ENCODE measurements at places on chromosomes 7 and 10. TPM values are rescaled to one million over a fixed set of nuclear protein-coding genes. Genes with fewer than 3 reads are reported as not detected.
A peak's percentile ranks its signal among the peaks of the same experiment; 100 is the strongest.

The ANLN gene
- 0.73 TPM for total RNA-seq

The CNPY1 gene
- not detected for total RNA-seq

The PLAC9 gene
- 7.4 TPM for total RNA-seq

The ADAM22 gene
- total RNA-seq, result 0.12 TPM

The STARD3NL gene
- total RNA-seq, result 18.1 TPM

The CCDC126 gene
- total RNA-seq, result 23.1 TPM

The ZNF33A gene
- total RNA-seq, result 17.5 TPM

- no peak overlapping the region for H3K27ac ChIP-seq
- no peak overlapping the region for H3K4me3 ChIP-seq
- no peaks in the 10 kb centered on the region for H3K27me3 ChIP-seq
- no peaks in the 10 kb centered on the region for H3K36me3 ChIP-seq
- no peaks in the 10 kb centered on the region for H3K4me1 ChIP-seq
- no peak for DNase-seq
These were observed 48.9 kb downstream of the LRGUK start for GRCh38 chr7:134176037-134176350.

DNA sequence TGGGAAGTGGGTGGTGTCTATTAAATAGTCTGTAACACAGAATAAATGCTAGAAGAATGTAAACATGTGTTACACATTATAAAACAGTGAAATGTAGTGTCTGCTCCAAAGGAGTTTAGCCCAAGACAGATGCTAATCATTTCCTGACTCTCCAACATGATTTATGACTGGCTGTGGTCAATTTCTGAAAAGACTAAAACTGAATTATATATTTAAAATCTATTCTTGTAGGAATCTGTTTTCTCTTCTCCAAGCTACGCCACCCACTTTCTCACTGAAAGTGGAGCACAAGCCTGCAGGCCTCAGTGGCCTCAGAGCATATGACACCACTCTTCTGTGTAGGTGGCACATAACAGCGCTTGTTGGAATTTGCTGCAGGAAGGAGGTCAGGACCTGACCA, 44.4 kb downstream of the CTTNBP2 start:
- no peaks in the 10 kb centered on the region for H3K27me3 ChIP-seq
- H3K4me3 ChIP-seq, result no peak overlapping the region
- no peak for DNase-seq
- H3K27ac ChIP-seq, result no peak overlapping the region
- H3K4me1 ChIP-seq, result no peaks in the 10 kb centered on the region
- H3K36me3 ChIP-seq, result no peaks in the 10 kb centered on the region

GRCh38 chr7:83313931-83314330, 151.2 kb upstream of the PCLO start:
- H3K27ac ChIP-seq, result no peak overlapping the region
- H3K36me3 ChIP-seq, result no peaks in the 10 kb centered on the region
- no peak for DNase-seq
- no peaks in the 10 kb centered on the region for H3K4me1 ChIP-seq
- H3K4me3 ChIP-seq, result no peak overlapping the region

DNA sequence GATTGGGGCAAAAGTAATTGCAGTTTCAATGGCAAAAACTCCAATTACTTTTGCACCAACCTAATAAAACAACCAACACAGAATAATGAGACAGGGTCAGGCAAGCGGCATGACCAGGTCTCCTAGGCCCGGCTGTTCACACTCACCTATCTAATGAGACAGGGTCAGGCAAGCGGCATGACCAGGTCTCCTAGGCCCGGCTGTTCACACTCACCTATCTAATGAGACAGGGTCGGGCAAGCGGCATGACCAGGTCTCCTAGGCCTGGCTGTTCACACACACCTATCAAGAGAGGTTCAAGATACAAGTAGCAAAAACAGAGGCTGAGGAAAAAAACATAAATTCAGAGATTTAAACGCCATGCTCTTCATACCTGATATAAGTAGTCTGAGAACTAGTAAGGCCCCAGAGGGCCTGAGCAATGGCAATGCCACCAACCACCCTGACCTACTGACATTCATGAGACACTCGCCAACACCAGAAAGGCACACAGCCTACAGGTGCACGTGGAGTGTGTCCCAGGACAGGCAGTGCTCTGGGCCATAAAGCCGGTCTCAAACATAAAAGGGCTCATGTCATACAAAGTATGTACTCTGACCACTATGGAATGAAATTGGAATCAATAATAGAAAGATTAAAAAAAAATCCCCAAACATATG, 40.6 kb upstream of the NCAPG2 start:
- no peak for DNase-seq
- H3K4me1 ChIP-seq, result no peaks in the 10 kb centered on the region
- H3K27ac ChIP-seq, result no peak overlapping the region
- no peaks in the 10 kb centered on the region for H3K27me3 ChIP-seq
- no peaks in the 10 kb centered on the region for H3K36me3 ChIP-seq

DNA sequence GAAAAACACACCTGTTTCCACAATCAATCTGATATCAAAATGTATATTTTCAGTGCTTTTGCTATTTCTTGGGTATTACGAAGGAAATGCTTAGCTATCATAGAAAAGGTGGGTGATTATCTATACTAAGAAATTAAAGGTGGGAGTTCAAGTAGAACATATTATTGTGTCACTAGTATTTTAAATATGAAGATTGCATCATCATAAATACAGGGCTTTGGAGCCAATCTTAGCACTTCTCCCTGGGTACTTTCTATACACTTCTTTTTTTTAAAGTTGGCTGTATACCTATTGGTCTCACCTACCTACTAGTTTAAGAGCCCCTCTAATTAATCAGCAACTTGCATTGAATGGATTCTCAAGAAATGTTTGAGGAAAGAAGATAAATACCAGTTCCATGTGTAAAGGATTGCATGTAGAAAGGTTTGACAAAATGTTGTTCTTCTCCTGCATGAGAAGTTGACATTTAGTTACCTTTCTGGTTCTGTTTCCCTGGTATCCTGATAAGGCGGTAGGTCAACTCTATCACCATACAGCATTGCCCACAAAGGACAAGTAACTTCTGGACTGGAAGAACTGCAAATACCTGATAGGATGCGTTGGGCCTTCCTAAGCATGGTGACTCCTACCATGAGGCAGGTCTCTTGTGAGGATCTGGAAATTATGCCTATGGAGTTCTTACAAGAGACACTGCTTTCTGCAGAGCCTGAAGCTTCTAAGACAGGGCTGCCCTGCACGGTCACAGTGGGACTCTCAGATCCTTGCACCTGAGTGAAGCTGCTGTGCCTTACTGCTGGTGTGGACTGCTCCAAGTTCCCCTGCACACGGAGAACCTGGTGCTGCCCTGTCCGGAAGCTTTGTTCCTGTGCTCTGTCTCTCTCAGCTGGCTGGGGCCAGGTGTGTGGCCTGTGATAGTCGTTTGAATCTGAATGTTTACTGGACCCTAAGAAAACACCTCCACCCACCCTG, 32.1 kb upstream of the PDSS1 start:
- no peaks in the 10 kb centered on the region for H3K36me3 ChIP-seq
- H3K27ac ChIP-seq, result no peak overlapping the region
- no peak for DNase-seq
- H3K4me3 ChIP-seq, result no peak overlapping the region
- no peaks in the 10 kb centered on the region for H3K4me1 ChIP-seq

- H3K27me3 ChIP-seq, result no peaks in the 10 kb centered on the region
- DNase-seq, result no peak
- H3K36me3 ChIP-seq, result no peaks in the 10 kb centered on the region
- no peak overlapping the region for H3K27ac ChIP-seq
- H3K4me1 ChIP-seq, result no peaks in the 10 kb centered on the region
These were observed 107.0 kb downstream of the GNAI1 start for GRCh38 chr7:80241671-80242070.

GRCh38 chr10:100740476-100741377, 4.7 kb upstream of the PAX2 start:
- DNase-seq, result no peak
- H3K4me3 ChIP-seq, result no peak overlapping the region
- H3K36me3 ChIP-seq, result no peaks in the 10 kb centered on the region
- H3K27me3 ChIP-seq, result peaks cover 92% of the 10 kb centered on the region
- H3K27ac ChIP-seq, result no peak overlapping the region

DNA sequence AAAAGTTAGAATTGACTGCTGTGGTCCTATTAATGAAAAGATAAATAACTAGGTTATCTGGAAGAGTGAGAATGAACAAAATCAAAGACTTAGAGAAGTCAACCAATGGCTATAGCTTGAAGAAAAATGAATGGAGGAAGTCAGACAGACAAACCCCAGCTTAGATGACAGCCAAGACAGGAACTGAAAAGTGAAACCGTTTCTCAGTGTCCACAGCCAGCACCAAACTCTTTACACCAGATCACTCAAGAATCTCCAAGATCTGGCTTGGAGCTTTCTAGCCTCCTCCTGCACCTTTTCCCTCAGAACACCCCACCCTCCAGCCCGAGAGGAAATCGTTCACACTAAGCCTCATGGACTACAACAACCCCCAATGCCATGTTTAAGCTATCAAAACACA, 167.0 kb downstream of the SFMBT2 start:
- no peak for DNase-seq
- no peaks in the 10 kb centered on the region for H3K4me1 ChIP-seq
- H3K36me3 ChIP-seq, result peaks cover 8% of the 10 kb centered on the region
- H3K27me3 ChIP-seq, result no peaks in the 10 kb centered on the region
- H3K4me3 ChIP-seq, result no peak overlapping the region

- no peaks in the 10 kb centered on the region for H3K36me3 ChIP-seq
- no peaks in the 10 kb centered on the region for H3K4me1 ChIP-seq
- DNase-seq, result no peak
- H3K4me3 ChIP-seq, result no peak overlapping the region
These were observed 139.8 kb upstream of the CDK13 start for GRCh38 chr7:39810204-39810642.

GRCh38 chr10:111303887-111304286, 227.1 kb downstream of the ADRA2A start:
- no peak overlapping the region for H3K27ac ChIP-seq
- no peak overlapping the region for H3K4me3 ChIP-seq
- H3K36me3 ChIP-seq, result no peaks in the 10 kb centered on the region
- no peaks in the 10 kb centered on the region for H3K27me3 ChIP-seq
- H3K4me1 ChIP-seq, result no peaks in the 10 kb centered on the region

- no peak overlapping the region for H3K4me3 ChIP-seq
- no peaks in the 10 kb centered on the region for H3K27me3 ChIP-seq
- no peaks in the 10 kb centered on the region for H3K36me3 ChIP-seq
- H3K27ac ChIP-seq, result no peak overlapping the region
- no peak for DNase-seq
- H3K4me1 ChIP-seq, result no peaks in the 10 kb centered on the region
These were observed 404.3 kb upstream of the LRRTM3 start for GRCh38 chr10:66521506-66521905.

DNA sequence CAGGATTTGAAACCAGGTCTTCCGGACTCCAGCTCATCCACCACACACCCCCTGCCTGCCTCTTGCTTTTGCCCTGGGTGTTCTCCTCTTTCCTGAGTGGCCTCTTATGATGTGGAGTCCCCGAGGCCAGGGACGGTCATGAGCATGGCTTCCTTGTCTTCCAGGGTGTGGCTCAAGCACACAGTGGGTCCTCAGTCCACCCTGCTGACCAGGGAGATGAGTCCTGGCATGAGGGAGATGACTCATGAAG, 32.8 kb downstream of the DNAJB12 start:
- no peaks in the 10 kb centered on the region for H3K27me3 ChIP-seq
- H3K36me3 ChIP-seq, result no peaks in the 10 kb centered on the region
- no peak overlapping the region for H3K27ac ChIP-seq
- peaks cover 64% of the 10 kb centered on the region for H3K4me1 ChIP-seq

DNA sequence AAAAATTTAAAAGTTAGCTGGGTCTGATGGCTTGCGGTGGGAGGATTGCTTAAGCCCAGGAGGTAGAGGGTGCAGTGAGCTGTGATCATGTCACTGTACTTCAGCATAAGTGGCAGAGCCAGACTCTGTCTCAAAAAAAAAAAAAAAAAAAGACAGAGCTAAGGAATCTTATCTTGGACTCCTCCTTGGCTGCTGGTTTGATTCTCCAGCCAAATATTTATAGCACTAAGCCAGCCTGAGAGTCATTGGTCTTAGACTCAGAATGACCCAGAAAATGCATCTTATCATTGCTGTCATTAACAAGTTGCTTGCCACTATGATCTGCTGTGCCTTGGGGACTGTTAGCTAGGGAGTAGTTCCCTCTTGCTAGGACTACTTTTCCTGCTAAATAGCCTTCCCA, 164.7 kb downstream of the GNAT3 start:
- no peaks in the 10 kb centered on the region for H3K36me3 ChIP-seq
- H3K4me1 ChIP-seq, result peaks cover 3% of the 10 kb centered on the region
- H3K27me3 ChIP-seq, result no peaks in the 10 kb centered on the region
- no peak for DNase-seq
- no peak overlapping the region for H3K4me3 ChIP-seq

- DNase-seq, result peak; percentile 14
- H3K4me3 ChIP-seq, result no peak overlapping the region
- H3K36me3 ChIP-seq, result peaks cover 3% of the 10 kb centered on the region
- H3K27ac ChIP-seq, result peak overlapping the region; percentile 94
These were observed 8.2 kb downstream of the ZCCHC24 start for GRCh38 chr10:79437111-79437814.

DNA sequence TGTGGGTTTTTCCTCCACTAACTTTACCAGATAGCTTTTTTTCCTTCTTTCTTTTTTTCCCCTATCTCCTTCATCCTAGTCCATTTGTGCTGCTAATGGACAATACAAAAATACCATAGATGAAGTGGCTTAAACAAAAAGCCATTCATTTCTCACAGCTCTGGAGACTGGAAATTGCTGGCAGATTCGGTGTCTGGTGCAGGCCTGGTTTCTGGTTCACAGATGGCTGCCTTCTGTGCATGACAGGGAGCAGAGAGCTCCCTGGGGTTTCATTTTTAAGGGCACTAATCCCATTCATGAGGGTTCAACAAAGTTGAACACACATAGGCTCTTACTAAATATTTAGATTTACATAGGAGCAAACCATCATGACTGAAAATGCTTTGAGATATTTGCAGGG, 467.4 kb downstream of the TYW1 start:
- no peaks in the 10 kb centered on the region for H3K4me1 ChIP-seq
- no peak for DNase-seq
- no peaks in the 10 kb centered on the region for H3K36me3 ChIP-seq
- H3K27me3 ChIP-seq, result no peaks in the 10 kb centered on the region

DNA sequence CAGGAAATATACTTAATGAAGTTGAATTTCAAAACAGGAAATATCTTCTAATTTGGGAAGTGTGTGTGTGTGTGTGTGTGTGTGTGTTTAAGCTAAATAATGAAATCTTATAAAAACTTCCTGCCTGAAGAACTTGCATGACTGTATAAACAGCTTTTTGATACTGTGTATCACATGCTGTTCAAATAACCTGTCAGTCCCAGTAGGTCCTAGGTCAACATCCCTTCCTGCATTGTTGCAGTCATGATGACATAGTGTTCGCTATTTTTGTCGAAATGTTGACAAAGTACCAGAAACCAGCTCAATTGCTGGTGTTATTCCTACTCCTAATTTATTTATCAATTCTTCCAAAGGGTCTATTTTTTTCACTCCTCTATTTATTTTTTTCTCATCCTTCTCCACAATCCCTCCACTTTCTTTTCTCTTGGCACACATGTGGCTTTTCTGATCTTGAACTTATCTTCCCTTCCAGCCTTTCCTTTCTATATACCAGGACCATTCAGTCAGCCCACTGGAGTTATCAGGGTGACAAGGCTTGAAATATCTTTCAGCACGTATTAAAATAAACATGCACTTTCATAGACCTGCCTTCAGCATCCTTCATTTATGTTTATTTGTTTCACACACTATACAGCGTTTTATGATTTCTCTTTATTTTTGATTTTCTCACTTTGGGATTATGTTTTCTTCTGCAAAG, 115.8 kb downstream of the PLXDC2 start:
- DNase-seq, result no peak
- peaks cover 19% of the 10 kb centered on the region for H3K4me1 ChIP-seq
- no peak overlapping the region for H3K4me3 ChIP-seq
- H3K27ac ChIP-seq, result peak overlapping the region; percentile 75
- no peaks in the 10 kb centered on the region for H3K36me3 ChIP-seq

Measured in gastrocnemius medialis (tissue), 4 donors.